ENCODE measurements at places on chromosomes 2 and 18.

DNA sequence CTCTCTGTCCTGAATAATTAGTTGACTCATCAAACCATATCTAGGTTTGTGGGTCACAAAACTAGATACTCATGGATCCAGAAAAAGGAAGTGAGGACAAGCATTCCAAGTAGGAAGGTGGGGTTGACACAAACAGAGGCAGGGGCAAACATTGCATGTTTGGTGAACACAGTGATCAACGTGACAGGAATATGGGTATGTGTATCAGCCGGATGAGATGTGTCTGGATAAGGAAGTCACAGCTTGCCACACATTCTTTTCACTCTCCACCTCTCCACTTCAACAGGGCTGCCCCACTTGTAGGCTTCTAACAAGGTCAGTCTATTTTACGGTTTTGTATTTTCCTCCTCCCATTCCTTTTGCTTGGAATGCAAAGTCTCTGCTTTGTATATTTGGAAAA, 319.0 kb downstream of the CYRIA start:
- DNase-seq, result no peak

- no peak for DNase-seq
Measured at GRCh38 chr18:48910972-48911545, 39.7 kb downstream of the SMAD7 start.

DNA sequence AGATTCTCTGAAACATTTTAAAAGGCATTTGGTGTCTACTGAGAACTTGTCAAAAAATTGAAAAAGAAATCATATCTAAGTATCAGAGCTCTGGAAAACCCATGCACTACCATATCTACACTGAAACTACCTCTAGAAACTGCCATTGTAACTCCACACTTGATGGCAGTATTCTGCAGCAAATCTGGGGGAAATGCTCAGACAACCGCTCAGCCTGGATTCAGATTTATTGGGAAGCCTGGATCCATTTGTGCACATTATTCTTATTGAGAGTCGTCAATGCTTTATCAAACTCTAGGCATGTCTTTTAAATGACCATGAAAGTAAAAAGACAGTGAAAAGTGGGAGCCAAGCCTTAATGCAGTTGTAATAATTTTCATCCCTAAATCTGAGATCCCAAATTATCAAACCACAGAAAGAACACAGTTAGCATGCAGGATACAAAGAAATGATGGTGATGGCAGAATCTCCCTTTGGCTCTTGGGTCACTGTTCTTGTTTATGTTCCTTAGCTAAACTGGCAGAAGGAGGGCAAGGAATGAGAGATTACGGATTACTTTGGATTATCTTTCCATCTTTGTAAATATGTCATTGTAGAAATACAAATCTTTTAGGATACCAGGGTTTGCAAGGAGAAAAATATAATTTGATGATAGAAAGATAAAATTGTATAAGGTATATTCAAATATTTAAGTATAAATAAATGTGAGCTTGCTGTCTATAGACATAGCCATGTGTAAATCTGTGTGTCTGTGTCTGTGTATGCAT, 512.1 kb upstream of the SYT4 start:
- DNase-seq, result peak; percentile 4

DNA sequence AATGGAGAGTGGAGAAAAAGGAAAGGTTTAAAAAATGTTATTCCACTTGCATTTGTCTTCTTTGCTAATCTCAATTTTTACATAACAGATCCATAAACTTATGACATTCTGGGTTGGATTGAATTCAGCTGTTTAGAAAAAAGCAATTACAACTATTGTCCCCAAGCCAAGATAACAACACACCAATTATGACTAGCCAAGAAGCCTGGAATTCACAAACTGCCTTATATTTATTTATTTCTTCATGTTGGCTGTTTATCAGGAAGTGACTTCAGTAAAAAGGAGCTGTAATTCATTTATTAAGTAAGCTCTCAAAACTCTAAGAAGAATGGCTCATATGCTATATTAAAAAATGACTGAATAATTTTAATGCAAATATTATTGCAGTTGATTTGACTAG, 137.4 kb downstream of the CALCRL start:
- no peak for DNase-seq

DNA sequence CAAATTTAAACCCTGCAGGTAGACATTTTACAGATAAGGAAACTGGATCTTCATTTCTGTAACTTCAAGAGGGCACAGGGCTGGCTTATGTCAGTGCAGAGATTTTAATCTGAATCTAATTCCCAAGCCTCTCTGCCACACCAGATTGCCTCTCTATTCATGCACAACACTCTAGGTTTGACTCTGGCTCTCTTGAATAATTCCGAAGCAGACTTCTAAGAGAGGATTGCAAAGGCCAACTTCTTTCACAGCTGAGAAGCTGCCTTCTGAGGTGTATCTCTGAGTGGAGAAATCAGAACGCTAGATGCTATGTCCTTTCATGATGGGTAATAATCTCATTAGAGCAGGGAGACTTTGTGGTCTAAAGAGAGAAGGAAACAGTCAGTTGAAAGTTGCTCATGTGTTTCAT, 20.1 kb upstream of the MGAT5 start:
- DNase-seq, result no peak

- DNase-seq, result peak; percentile 91
Measured at GRCh38 chr2:218229239-218229638, 12.2 kb downstream of the ARPC2 start.

DNA sequence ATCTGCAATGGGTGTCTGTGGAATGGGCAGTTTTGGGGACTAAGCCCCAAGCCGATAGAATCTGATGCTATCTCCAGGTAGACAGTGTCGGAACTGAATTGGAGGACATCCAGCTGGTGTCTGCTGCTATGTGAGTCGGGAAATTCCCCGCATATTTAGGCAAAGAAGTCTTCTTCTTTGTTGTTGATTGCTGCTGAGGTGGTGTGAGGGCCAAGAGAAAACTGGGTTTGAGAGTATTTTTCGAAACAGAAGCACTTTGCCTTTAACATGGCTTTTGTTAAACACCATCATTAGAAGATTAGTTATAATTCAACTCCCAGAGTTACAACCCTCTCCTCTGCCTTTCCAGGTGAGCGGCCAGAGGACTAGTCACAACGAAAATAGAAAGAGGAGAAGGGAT, 49.4 kb upstream of the ACTR3 start:
- DNase-seq, result no peak

DNA sequence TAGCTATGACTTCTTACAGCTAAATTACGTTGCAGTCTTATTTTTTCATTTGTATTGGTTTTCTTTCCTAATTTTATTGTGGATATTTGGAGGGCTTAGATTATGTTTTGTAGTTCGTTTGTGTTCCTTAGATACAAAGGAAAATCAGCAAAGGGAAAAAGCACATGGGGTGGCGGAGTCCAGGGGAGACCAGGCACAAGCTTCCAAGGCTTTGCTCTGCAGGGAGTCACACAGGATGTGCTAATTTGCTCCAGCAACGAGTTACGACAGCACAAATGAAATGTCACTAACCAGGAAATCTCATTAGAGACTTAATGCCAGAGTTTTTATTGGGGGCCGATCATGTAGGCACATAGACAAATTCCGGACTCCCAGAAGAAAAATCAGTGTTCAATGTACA, 60.5 kb upstream of the CABYR start:
- no peak for DNase-seq

- DNase-seq, result no peak
Measured at GRCh38 chr2:48105848-48106247, 199.6 kb upstream of the FBXO11 start.

- DNase-seq, result no peak
Measured at GRCh38 chr2:154228566-154229280, 357.0 kb downstream of the GALNT13 start.

DNA sequence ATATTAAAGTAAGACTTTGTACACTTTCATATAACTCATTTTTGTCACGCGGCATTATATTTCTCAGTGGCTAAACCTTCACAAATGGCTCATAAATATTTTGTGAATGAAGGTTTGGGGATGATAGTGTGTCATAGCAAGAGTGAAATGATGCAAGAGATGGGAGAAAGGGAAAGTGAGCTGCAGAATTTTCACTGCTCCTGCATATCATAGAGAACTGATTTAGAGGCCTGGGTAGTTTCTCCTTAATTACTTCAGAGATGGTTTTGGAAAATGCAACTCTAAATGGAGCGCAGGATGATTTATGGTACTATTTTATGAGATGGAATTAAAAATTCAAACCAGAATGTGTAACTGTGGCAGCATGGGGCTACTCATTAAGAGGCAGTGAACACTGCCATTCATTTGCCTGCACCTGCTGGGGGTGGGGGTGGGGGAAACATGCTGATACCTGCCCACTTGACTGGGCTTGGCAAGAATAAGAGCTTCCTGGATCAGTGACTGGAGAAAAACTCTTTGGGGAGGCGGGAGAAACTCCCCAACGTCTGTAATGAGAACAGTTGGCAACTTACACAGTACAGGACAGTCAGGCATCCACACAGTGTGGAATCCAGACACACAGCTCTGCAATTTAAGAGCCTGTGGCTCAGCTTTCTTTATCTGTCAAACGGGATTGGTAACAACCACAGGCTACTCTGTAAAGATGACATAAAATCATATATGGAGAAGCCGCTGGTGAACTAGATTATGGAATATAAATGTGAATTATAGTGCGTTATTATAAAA, 941.9 kb downstream of the SLC4A3 start:
- DNase-seq, result no peak

GRCh38 chr2:230821261-230821990, 43.3 kb upstream of the ITM2C start:
- DNase-seq, result no peak

DNA sequence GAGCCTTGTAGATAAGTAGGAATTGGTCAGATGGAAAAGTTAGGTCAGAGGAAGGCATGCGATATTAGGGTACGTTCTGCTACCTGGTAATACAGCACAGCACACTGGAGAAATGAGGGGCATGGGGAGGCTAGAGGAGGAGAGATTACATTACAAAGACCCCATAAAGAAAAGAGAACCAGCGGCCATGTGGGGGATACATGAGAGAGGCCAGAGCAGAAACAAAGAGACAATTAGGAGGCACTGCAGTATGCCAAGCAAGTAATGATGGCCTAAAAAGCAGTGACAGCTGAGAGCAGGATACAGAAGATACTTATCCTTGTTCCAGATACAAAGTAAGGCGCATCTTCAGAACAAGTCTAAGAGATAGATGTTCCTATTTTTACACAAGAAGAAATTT, 40.0 kb downstream of the TXNL1 start:
- DNase-seq, result no peak

GRCh38 chr2:149994057-149994728, 406.6 kb upstream of the MMADHC start:
- peak; percentile 92 for DNase-seq

GRCh38 chr2:22800412-22800811, 584.6 kb upstream of the KLHL29 start:
- no peak for DNase-seq

- DNase-seq, result no peak
Measured at GRCh38 chr2:30464544-30465170, 17.6 kb downstream of the LCLAT1 start.

DNA sequence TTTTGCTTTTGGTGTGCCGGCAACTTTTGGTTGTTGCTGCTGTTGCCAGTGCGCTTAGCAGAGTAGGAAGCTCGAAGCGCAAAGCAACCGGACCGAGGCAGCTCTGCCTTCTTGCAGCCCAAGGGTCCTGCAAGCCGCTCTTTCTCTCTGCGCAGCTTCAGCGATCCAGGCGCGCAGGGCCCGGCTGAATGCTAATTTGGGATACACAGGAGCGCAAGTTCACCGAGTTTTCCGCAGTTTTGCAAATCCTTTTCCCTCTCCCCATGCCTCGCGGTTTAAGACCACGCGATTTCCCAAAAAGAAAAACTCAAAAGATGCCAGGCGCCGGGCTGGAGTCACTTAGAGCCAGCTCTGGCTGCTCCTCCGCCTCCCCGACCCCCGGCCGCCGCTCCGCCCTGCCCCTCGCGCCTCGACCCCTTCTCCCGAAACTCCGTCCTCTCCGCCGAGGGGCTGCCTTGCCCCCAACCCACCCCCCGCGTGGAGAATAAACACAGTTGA, 13.5 kb upstream of the SIX3 start:
- DNase-seq, result no peak

- DNase-seq, result no peak
Measured at GRCh38 chr2:182655750-182656149, 60.3 kb upstream of the DNAJC10 start.

- no peak for DNase-seq
Measured at GRCh38 chr18:69758458-69758857, 189.2 kb downstream of the CD226 start.

DNA sequence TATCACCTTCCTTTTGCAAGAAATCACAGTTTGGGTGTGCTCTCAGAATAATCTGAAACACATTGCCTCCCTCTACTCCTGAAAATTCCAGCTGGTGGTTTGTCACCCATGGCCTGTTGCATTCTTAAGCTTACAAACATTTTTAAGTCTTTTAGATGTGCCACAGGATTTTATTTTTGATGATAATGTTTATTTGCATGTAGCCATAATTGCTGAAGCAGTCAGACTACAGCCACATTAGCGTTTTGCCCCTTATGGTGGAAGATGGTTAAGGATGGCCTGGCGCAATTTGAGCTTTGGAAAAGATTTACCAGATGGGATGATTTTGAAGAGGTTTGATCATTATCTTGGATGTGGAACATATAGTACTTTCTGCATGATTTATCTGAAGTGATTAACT, 439.5 kb downstream of the MEIS1 start:
- no peak for DNase-seq

DNA sequence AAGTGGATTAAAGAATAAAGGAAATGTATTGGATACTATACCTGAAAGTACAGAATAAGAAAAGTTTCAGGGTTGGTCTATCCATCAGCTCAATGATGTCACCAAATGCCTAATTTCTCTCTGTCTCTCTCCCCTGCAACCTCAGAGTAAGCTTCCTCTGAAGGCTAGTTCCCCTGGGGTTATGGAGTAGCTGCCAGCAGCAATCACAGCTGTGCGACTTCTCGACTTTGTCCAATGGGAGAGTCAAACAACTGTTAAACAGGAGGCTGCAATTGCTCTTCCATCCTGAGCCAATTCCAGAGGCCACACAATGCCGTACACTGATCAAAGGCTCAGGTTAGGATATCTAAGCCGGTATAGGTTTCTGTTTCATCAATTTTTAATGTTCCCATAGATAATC, 95.3 kb upstream of the FANCL start:
- DNase-seq, result no peak

DNA sequence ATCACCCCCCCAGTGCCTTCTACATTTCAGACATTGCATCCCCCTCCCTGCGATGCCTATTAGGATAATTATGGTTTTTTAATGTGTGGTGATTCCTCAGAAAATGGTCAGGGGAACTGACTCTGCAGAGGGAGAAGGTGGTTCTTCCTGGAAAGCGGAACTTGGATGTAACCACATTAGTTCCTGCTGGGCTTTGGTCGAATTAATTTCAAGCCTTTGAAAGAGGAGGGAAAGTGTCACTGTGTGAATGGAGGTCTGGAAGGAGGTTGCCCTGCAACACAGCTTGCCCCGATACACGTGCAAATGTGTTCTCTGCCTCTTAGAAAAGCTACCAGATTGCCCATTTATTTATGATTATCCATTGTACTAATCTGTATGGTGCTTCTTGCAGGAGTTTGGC, 63.2 kb upstream of the TPO start:
- DNase-seq, result no peak

- no peak for DNase-seq
Measured at GRCh38 chr2:7816944-7817343, 864.9 kb upstream of the ID2 start.

GRCh38 chr2:238988752-238989151, 140.9 kb downstream of the TWIST2 start:
- DNase-seq, result no peak

- DNase-seq, result no peak
Measured at GRCh38 chr2:135258193-135258592, 206.1 kb downstream of the RAB3GAP1 start.

All from amniotic epithelial cell (primary cell).